ENCODE measurements at places on chromosomes 7 and 10.
A peak's percentile ranks its signal among the peaks of the same experiment; 100 is the strongest.

DNA sequence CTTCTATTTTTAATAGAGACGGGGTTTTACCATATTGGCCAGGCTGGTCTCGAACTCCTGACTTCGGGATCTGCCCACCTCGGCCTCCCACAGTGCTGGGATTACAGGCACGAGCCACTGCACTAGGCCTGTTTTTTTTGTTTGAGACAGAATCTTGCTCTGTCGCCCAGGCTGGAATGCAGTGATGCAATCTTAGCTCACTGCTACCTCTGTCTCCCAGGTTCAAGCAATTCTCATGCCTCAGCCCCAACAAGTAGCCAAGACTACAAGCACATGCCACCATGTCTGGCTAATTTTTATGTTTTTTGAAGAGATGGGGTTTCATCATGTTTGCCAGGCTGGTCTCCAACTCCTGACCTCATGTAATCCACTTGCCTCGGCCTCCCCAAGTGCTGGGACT, 73.7 kb downstream of the TYW1B start:
- no peak for DNase-seq

- DNase-seq: no peak
Measured at GRCh38 chr10:29914986-29915785, 144.2 kb downstream of the JCAD start.

DNA sequence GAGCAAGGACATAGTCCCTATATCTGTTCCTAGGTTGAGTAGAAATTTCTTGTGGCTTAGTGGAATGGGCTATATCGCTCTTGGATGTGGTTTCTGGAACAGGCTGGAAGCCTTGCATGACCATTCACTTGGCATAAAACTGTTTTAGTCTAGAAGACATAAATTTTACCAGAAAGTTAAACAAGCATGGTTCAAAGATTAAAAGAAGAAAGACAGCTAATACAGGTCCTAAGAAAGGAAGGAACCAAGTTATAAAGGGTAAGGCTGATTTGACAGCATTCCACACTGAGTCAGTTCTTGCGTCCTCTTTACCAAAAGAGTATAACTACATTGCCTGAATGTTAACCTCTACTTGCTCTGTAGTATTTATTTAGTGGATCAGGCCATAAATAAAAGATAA, 724.2 kb downstream of the SORCS1 start:
- DNase-seq: no peak

DNA sequence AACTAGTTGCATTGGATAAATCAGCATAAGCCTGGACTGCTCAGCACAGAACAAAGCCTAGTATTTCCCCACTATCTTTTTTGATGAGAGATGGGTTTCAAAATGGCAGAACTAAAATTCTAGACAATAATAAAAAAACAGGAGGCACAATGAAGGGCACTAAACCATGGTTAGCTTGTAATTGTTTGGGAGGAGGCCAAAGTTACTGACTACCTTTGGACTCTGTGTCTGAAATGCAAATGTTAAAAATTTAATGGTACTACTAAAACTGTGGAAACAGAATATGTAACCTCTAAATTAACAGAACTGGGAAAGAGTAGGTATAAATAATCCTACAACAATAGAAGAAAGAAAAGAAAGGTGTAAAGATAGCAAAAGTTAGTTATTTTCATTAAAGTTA, 13.0 kb downstream of the ADAM12 start:
- DNase-seq: no peak

DNA sequence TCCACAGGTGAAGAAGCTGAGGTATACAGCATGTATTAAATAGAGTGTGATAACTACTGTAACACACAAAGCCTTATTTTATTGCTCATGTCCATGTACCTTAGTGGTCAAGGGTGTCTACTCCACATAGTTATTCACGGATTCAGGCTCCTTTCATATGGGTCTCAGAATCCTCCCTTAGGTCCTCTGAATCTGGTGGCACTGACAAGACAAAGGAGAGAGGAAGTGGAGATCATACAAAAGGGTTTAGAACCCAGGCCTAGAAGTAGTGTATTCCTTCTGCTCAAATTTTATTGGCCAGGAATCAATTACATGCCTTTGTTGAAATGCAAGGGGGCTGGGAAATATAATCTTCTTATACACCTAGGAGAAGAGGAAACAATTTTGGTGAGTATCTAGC, 164.6 kb downstream of the PTEN start:
- DNase-seq: no peak

GRCh38 chr10:67225226-67225625, 299.4 kb downstream of the LRRTM3 start:
- DNase-seq: no peak

DNA sequence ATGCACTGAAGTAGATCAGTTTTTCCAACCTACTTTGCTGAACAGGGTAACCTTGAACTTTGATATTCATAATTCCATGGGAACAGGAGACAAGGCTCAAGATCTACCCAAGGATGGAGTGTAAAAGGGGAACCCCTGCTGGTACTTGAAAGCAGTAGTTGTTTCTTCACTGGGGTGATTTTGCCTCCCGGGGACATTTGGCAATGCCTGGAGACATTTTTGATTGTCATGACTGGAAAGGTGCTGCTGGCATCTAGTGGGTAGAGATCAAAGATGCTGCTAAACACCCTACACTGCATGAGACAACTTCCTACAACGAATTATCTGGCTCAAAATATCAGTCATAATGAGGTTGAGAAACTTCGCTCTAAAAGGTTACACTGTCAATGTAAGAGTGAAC, 214.8 kb upstream of the CTBP2 start:
- DNase-seq: no peak

- peak; percentile 27 for DNase-seq
Measured at GRCh38 chr7:52500841-52501240, 534.6 kb upstream of the POM121L12 start.

GRCh38 chr7:44066494-44067063, 1.2 kb upstream of the PGAM2 start:
- DNase-seq: no peak

GRCh38 chr7:141558544-141559183, 7.5 kb downstream of the AGK start:
- no peak for DNase-seq

DNA sequence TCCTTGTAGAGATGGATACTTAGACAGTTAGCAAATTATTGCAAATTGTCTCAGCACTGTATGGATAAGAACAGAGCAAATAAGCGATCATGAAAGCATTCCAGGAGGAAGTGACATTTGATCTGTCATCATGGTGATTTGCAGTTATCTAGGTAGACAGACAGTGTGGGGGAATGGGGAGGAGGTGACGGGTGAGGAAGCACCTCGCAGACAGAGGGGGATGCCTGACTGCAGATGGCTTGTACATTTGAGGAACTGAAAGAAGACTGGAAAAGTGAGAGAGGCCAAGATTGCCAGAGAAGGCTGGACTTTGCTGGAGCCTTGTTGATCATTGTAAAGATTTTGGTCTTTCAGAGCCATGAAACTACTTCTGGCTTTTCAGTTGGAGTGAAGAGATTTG, 318.2 kb upstream of the CELF2 start:
- no peak for DNase-seq

- DNase-seq: no peak
Measured at GRCh38 chr10:95544783-95545500, 16.2 kb downstream of the SORBS1 start.

DNA sequence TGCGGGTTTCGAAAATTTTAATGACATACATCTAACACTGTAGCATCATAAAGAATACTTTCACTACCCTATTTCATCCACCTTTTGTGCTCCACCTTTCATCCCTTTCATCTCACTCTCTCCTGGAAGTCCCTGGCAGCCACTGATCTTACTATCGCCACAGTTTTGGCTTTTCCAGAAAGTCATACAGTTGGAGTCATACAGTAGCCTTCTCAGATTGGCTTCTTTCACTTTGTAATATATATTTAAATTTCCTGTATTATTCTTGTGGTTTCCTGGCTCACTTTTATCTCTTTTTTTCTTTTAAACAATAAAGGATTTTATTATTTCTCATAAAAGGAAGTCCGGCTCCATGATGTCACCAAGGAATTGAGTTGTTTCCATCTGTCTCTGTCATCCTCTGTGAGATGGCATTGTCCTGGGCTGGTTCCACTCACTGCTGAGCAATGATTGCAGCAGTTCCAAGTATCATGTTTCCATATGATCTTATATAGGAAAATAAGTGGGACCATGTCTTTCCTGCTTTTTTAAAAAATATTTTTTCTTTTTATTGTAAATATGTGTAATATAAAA, 626.3 kb downstream of the POM121L12 start:
- no peak for DNase-seq

DNA sequence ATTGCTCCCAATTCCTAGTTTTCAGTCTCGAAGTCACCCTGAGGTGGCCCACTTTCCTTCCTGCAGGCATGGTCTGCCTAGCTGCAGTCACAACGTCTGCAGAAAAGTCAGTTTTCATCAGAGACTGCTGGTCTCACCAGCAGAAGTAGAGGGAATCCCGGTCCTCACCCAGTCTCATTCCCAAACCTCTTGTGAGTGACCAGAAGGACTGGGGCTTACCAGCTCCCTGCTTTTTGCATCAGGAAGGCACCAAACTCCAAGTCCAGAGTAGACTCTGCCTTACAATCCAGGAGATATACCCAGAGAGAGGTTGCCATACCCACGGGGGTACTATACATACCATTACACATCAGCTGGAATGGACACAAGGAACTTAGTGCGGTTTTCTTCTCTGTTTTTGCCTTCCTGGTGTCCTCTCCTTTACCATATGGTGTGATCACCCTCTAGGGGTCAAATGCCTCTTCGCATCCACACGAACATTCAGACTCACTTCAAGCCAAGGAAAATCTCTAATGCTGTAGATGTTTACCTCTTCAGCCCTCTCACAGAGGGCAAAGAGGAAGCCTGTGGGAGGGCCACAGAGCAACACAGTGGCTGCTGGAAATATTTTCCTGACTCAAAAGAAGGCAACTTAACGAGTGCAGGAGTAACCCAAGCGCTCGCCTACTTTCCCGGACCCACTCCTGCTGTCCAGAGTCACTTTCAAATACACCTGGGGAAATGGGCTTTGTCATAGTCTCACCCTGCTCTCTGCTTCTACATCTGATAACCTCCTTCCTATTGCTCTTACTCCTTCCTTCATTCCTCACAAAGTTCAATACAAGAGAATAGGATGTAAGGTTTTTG, 220.9 kb downstream of the C7orf25 start:
- DNase-seq: no peak

DNA sequence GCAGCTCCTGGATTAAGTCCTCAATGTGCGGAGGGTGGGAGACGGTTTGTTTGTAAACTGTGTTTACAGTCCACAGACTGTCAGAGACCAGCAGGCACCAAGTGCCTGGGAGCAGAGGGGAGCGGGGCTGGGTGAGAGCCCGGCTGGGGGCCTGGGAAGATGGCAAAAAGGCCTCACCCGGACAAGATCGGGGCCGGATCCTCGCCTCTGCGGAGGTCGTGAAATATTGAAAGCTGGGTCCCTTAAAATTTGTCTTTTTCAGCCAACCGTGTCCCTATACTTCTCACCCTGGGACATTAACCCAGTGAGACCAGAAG, 2.8 kb downstream of the MMP21 start:
- no peak for DNase-seq

GRCh38 chr10:72709041-72709440, 17.1 kb downstream of the MCU start:
- no peak for DNase-seq

GRCh38 chr7:44689427-44689826, 59.2 kb upstream of the ZMIZ2 start:
- DNase-seq: no peak

DNA sequence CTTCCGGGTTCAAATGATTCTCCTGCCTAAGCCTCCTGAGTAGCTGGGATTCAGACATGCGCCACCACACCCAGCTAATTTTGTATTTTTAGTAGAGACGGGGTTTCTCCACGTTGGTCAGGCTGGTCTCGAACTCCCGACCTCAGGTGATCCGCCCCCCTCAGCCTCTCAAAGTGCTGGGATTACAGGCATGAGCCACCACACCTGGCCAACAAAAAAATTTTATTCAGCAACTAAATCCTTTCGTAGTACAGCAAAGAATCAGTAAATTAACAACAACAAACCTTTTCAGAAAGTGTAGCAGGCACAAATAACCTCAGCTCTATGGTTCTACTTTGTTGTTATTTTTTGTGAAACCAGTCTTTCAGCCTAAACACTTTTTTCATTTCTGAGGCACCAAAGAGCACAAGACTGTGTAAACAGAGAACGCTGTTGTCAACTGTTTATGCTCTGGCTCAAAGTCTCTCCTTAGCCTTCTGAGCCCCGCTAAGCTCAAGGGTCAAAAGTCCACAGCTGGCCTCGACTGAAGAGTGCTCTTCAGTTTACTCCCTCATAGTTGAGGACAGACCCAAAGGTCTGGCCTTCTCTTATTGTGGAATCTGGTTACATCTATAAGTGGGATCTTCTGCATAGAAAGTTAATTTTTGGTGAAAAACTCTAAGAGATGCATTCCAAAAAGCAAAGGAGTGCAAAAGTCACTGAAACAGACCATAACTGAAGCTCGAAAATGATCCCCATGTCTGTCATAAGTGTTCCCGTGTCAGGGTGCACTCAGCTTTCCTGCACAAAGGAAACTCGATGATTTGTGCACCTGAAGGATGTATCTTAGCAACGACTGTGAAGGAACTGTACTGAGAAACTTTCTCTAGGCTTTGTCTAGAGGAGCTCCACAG, 24.6 kb upstream of the DDX50 start:
- no peak for DNase-seq

GRCh38 chr10:76839276-76839675, 798.3 kb downstream of the KCNMA1 start:
- DNase-seq: no peak
